ENCODE measurements at places on chromosomes 2 and 18.

GRCh38 chr2:201149064-201149820 lies 33.3 kb downstream of the CFLAR start:
- DNase-seq = no peak

GRCh38 chr2:173157676-173158293 lies 82.1 kb downstream of the MAP3K20 start:
- DNase-seq = no peak

- no peak for DNase-seq
Observed at GRCh38 chr2:136259551-136259950, 141.6 kb upstream of the CXCR4 start.

GRCh38 chr2:146572598-146572997 lies 1272.2 kb upstream of the ACVR2A start:
- no peak for DNase-seq

- DNase-seq = no peak
Observed at GRCh38 chr18:44569391-44570055, 111.2 kb upstream of the SETBP1 start.

DNA sequence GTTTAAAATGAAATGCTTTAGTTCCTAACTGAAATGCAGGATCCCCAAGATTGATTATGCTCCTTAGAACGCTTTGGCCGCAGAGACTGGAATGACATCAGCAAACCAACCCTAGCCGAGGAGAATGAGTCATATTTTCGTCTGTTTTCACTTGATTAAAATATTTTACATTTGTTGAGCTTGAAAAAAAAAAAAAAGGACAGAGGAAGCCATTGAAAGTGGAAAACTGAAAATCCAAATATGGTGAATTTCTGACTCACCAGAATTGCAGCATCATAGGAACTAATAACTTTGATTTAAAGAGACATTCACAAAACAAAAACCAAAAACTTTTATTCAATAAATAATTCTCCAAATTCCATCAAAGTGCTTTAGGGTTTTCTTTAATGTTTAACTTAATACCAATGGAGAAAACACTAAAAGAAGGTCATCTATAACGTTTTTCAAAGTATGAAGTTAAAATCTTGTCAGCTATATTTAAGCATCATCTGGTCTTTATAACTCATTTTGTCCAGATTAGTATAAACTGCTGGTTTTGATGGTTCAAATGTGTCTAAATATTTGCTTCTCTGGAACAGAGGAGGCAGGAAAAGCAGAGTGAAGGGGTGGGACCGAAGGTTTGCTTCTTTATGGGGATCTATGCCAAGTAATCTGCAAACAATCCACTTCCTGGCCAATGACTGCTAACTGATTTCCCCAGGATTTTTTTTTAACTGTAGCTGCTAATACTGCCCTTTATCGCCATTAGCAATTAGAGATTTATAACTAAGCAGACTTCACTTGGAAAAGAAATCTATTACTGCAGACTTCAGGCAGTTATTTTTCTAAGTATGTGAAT lies 30.9 kb upstream of the COL5A2 start:
- DNase-seq = no peak

GRCh38 chr2:8822218-8822617 lies 15.2 kb downstream of the KIDINS220 start:
- no peak for DNase-seq

Data from NCI-H1930 (cell line).